Progenitor cell of endocrine pancreas (in vitro differentiated cells): ENCODE measurements at places on chromosomes 6 and 20. TPM values are rescaled to one million over a fixed set of nuclear protein-coding genes. Genes with fewer than 3 reads are reported as not detected.

- H3K36me3 ChIP-seq = peaks cover 9% of the 10 kb centered on the region
- peaks cover 2% of the 10 kb centered on the region for H3K4me1 ChIP-seq
- no peaks in the 10 kb centered on the region for H3K27me3 ChIP-seq
- H3K4me3 ChIP-seq = no peak overlapping the region
- no peak for DNase-seq
These were observed 129.2 kb downstream of the FYN start for GRCh38 chr6:111743862-111744692.

DNA sequence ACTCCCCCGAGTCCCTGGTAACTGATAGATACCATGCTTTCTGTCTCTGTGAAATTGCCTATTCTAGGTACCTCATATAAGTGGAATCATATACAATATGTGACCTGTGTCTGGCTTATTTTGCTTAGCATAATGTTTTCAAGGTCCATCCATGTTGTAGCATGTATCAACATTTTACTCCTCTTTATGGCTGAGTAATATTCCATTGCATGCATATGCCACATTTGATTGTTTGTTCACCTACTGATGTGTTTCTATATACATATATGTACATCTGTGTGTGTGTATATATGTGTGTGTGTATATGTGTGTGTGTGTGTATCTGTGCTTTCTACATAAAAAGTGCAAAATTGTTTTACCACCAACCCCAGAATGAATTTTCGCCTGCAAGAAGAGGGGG, 119.1 kb downstream of the ADAT2 start:
- no peak for DNase-seq
- no peaks in the 10 kb centered on the region for H3K4me1 ChIP-seq
- H3K27ac ChIP-seq = no peak overlapping the region
- H3K4me3 ChIP-seq = no peak overlapping the region
- peaks cover 2% of the 10 kb centered on the region for H3K36me3 ChIP-seq
- H3K27me3 ChIP-seq = no peaks in the 10 kb centered on the region

GRCh38 chr20:60715172-60715571, 536.9 kb upstream of the CDH4 start:
- no peak overlapping the region for H3K4me3 ChIP-seq
- H3K27me3 ChIP-seq = peaks cover 18% of the 10 kb centered on the region
- no peaks in the 10 kb centered on the region for H3K36me3 ChIP-seq
- no peak for DNase-seq

GRCh38 chr6:151147118-151147832, 92.5 kb upstream of the AKAP12 start:
- H3K36me3 ChIP-seq = peaks cover 1% of the 10 kb centered on the region
- no peak overlapping the region for H3K4me3 ChIP-seq
- peak overlapping the region; percentile 49 for H3K27ac ChIP-seq
- peaks cover 22% of the 10 kb centered on the region for H3K27me3 ChIP-seq
- no peaks in the 10 kb centered on the region for H3K4me1 ChIP-seq

- no peaks in the 10 kb centered on the region for H3K36me3 ChIP-seq
- no peak within 1 kb of the TSS for H3K27ac ChIP-seq
- H3K4me1 ChIP-seq = peaks cover 8% of the 10 kb centered on the region
- DNase-seq = no peak
- H3K27me3 ChIP-seq = peaks cover 84% of the 10 kb centered on the region
These were observed at the start of gene ACSS1 for GRCh38 chr20:25058051-25058846. Gene ACSS1 (minus strand): TSS chr20:25058139. CDS start chr20:25058102, 37 bp downstream.

ADGB gene
- total RNA-seq = 0.04 TPM in 1 of 2 replicates, not detected in the other

DNA sequence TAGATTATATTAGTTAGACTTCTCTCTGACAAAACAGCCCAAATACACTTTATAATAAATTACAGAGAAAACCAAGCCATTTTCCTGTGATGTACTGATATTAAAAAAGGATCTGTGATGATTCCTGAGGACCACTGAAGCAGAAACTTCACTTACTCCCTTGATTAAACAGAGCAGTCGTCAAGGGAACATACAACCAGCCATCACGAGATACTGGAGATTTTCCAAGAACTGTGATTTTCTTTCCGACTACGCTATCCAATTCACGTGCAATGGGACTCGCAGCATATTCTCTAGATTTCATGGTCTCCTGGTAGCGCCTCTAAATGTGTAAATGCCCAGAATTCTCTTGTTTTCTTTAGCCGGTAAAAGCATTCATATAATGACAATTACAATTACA, 377.4 kb downstream of the PHF3 start:
- no peaks in the 10 kb centered on the region for H3K36me3 ChIP-seq
- no peak overlapping the region for H3K27ac ChIP-seq
- no peaks in the 10 kb centered on the region for H3K27me3 ChIP-seq
- H3K4me1 ChIP-seq = peaks cover 7% of the 10 kb centered on the region

PGC gene
- not detected in 2 replicates for total RNA-seq

GRCh38 chr6:166470863-166471410, 88.2 kb upstream of the MPC1 start:
- no peaks in the 10 kb centered on the region for H3K4me1 ChIP-seq
- H3K27ac ChIP-seq = no peak overlapping the region
- DNase-seq = no peak
- H3K27me3 ChIP-seq = no peaks in the 10 kb centered on the region

OOEP gene
- total RNA-seq = not detected in 2 replicates

DNA sequence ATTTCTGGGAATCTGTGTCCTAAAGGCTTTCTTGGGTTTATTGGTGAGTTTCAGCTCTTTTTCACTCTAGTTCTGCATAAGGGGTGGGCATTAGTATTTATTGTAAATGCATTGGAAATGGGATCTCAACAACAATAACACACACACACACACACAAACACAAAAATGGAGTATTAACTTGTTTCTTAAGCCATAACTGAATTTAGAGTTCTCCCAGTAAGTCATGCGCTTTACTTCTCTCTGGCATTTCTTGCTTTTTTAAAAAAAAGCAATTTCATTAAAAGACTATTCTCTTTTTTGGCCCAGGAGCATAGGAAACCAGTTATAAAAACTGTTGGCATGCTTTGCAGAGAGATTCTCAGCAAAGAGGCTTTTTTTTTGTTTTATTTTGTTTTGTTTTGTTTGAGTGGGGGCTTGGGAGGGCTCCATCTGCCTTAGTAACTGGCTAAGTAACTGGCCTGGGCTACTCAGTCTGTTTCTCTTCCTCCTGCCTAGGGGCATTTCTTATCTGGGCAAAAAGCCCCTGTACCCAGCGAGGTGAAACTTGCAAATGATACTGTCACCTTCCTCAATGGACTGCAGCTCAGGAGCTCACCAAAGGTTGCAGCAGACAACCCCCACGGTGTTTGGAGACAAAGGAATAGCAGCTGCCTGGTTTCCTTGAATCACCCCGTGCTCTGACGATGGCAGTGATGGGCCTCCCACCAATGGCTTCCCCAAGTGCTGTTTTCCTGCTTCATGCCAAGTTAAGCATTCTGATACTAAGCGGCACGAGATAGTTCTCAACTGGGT, 128.5 kb downstream of the BCAS1 start:
- peak overlapping the region; percentile 75 for H3K27ac ChIP-seq
- DNase-seq = no peak
- peaks cover 28% of the 10 kb centered on the region for H3K4me1 ChIP-seq
- no peak overlapping the region for H3K4me3 ChIP-seq
- peaks cover 3% of the 10 kb centered on the region for H3K27me3 ChIP-seq
- no peaks in the 10 kb centered on the region for H3K36me3 ChIP-seq

GRIK2 gene
- 6.3 and 7.6 TPM in 2 replicates for total RNA-seq

GRCh38 chr6:170052991-170053821, 237.7 kb downstream of the DLL1 start:
- H3K27ac ChIP-seq = peak overlapping the region; percentile 41
- no peaks in the 10 kb centered on the region for H3K36me3 ChIP-seq
- no peak for DNase-seq
- no peak overlapping the region for H3K4me3 ChIP-seq
- peaks cover 5% of the 10 kb centered on the region for H3K27me3 ChIP-seq

PCED1A gene
- 81.1 and 89.2 TPM in 2 replicates for total RNA-seq

BMP7 gene
- total RNA-seq = 28.4 and 35.4 TPM in 2 replicates

PPP1R18 gene
- 22.5 and 25.4 TPM in 2 replicates for total RNA-seq

DNA sequence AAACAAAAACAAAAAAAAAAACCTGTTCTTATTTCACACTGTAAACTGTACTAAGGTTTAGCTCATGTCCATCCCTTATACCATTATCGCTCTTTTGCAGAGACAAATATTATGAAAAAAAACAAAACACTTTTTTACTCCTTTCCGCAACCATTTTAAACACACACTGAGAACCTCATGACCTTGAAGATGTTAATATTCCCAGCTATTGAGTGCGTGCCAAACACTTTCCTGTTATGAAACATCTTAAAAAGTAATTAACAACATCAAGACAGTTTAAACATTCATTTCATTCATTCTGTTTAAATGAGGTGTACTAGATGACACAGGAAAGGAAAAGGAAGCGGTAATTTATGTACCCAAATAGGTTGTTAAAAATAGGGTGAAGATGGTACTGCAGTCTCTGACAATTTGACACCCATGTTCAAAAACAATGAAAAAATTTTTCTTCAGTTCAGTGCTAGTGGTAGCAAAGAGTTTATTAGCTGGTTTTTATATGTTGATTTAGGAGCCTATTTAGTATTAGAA, 3.9 kb upstream of the ARHGAP18 start:
- H3K36me3 ChIP-seq = no peaks in the 10 kb centered on the region
- no peak overlapping the region for H3K4me3 ChIP-seq
- no peak for DNase-seq

- H3K4me1 ChIP-seq = peaks cover under 1% of the 10 kb centered on the region
- peaks cover 13% of the 10 kb centered on the region for H3K36me3 ChIP-seq
- H3K27ac ChIP-seq = no peak overlapping the region
- H3K27me3 ChIP-seq = no peaks in the 10 kb centered on the region
- H3K4me3 ChIP-seq = no peak overlapping the region
- DNase-seq = no peak
These were observed 11.6 kb upstream of the ENPP4 start for GRCh38 chr6:46118157-46118556.

KHDC1L gene
- total RNA-seq = not detected in 2 replicates

GRCh38 chr6:21327326-21328112, 266.0 kb upstream of the SOX4 start:
- H3K27me3 ChIP-seq = no peaks in the 10 kb centered on the region
- DNase-seq = no peak
- no peak overlapping the region for H3K4me3 ChIP-seq
- peaks cover 7% of the 10 kb centered on the region for H3K4me1 ChIP-seq

DNA sequence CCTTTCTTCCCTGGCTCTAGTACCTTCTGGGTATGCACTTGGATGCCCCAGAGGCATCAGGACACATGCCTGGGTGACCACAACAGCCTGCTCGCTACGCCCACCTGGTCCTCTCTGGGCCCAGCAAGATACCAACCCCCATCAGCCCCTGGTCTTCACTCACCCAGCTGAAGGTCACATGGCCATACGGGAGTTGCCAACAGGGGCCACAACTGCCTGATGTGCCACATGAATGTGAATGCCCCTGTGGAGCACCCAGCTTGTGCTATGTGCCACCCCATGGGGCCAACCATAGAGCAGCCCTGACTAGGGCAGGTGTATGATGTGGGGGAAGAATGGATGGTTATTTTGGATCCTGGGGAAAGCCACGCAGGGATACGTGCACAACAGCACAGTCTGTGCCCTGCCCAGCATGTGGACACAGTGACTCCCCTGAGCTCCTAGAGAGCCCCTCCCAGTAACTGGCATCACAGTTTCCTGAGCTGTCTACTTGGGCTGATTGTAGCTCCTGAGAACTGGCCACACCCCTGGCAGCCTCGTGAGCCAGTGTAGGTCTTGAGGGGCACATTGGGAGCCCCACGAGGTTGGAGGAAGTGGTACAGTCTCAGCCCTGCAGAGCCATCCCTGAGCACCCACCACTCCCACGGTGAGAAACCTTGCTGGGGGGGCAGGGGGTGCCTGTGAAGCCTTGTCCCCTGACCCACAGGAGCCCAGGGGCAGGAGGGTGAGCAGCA, 10.5 kb upstream of the PCMTD2 start:
- no peaks in the 10 kb centered on the region for H3K36me3 ChIP-seq
- no peak overlapping the region for H3K27ac ChIP-seq
- H3K27me3 ChIP-seq = no peaks in the 10 kb centered on the region

REM1 gene
- not detected in 2 replicates for total RNA-seq

- H3K27me3 ChIP-seq = no peaks in the 10 kb centered on the region
- no peak overlapping the region for H3K4me3 ChIP-seq
- H3K36me3 ChIP-seq = no peaks in the 10 kb centered on the region
- no peak for DNase-seq
- H3K27ac ChIP-seq = no peak overlapping the region
These were observed 246.7 kb downstream of the ALDH8A1 start for GRCh38 chr6:134703206-134703605.

APOBEC2 gene
- 1.2 and 1.4 TPM in 2 replicates for total RNA-seq

DNA sequence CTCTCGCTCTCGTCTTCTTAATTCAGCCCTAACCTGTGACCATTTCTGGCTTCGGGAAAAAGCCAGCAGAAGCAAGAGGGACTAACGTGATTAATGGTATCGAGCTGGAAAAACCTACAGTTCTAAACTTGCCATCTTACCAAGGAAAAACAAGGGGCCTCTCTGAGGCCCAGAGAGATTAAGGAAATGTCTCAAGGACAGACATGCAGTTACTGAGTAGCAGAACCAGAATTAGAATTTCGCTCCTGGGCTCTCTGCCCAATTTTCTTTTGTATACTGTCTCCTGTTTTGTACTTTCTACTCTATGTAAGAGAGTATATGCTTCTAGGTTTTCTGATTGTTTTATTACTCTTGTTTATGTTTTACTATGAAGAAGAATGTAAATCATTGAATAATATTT, 67.8 kb upstream of the LTV1 start:
- no peaks in the 10 kb centered on the region for H3K27me3 ChIP-seq
- H3K4me3 ChIP-seq = no peak overlapping the region
- DNase-seq = no peak

MAS1 gene
- total RNA-seq = not detected in 2 replicates

- peak within 1 kb of the TSS; percentile 84 for H3K4me3 ChIP-seq
- DNase-seq = peak; percentile 53
- H3K27ac ChIP-seq = peak within 1 kb of the TSS; percentile 49
- peaks cover 5% of the 10 kb centered on the region for H3K4me1 ChIP-seq
- no peaks in the 10 kb centered on the region for H3K36me3 ChIP-seq
These were observed at the start of gene SNAP91 for GRCh38 chr6:83708970-83709747. Gene SNAP91 (minus strand): TSS chr6:83709101. CDS start chr6:83707927, 1,174 bp downstream.

EPPIN gene
- not detected in 2 replicates for total RNA-seq

CRNKL1 gene
- 30.0 and 31.5 TPM in 2 replicates for total RNA-seq

PLCB1 gene
- 16.2 and 18.0 TPM in 2 replicates for total RNA-seq

FGD2 gene
- not detected in 2 replicates for total RNA-seq

GRCh38 chr6:27251606-27252251, 4.2 kb downstream of the PRSS16 start:
- peaks cover 13% of the 10 kb centered on the region for H3K27me3 ChIP-seq
- peak; percentile 89 for DNase-seq
- peaks cover 7% of the 10 kb centered on the region for H3K36me3 ChIP-seq
- H3K4me1 ChIP-seq = no peaks in the 10 kb centered on the region
- peak overlapping the region; percentile 98 for H3K27ac ChIP-seq

SLC13A3 gene
- total RNA-seq = 2.9 and 5.0 TPM in 2 replicates

UBR2 gene
- 31.9 and 32.3 TPM in 2 replicates for total RNA-seq

DNA sequence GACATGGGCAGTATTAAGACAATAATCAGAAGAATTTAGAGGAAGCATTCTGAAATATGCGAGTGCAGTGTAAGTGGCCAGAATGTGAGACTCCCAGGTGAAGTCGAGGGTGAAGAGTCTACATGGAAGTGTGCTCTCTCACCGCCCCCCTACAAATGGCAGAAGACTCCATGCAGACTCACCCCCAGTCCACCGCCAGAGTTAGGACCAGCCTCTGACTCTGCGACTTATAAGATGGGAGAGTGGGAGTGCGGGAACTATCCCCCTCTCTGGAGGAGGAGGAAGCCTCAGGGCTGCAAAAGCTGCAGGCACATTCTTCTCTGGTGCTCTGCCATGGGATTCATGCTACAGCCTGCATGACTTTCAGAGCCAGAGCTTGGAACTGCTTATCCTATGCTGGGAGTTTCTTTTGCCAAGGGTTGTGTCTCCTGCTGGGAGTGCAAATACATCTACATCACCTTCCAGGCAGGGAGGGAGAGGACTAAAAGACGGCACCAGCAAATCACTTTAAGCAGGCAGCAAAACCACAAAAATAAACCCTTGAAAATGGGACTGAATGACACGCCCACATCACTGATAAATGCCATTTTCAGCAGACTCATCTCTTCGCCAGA, 206.7 kb upstream of the SULF2 start:
- no peak overlapping the region for H3K27ac ChIP-seq
- DNase-seq = no peak
- H3K36me3 ChIP-seq = peaks cover 6% of the 10 kb centered on the region
- no peaks in the 10 kb centered on the region for H3K27me3 ChIP-seq
- no peak overlapping the region for H3K4me3 ChIP-seq
